ENCODE measurements at places on chromosomes 3 and 15.

GRCh38 chr3:53624061-53624857 lies 129.8 kb downstream of the CACNA1D start:
- DNase-seq, result no peak

GRCh38 chr15:62799037-62799436 lies 243.5 kb upstream of the TPM1 start:
- no peak for DNase-seq

- DNase-seq, result no peak
Observed at GRCh38 chr3:126078866-126079265, 5.1 kb downstream of the SLC41A3 start.

- no peak for DNase-seq
Observed at GRCh38 chr3:38648024-38648658, 1.3 kb downstream of the SCN5A start.

DNA sequence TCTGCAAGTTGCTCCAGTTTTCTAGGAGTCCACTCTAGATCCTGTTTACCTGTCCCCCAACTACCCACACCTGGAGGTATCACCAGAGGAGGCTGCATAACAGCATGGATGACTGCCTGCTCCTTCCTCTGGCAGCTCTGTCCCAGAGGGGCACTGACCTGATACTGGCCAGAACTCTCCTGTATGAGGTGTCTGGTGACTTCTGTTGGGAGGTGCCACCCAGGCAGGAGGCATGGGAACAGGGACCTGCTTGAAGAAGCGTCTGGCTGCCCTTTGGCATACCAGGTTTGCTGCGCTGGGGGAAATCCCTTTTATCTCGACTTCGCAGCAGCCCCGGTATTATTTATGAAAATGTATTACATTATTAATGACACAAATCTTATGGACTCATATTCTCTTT lies 1163.6 kb downstream of the NSUN3 start:
- DNase-seq, result no peak

DNA sequence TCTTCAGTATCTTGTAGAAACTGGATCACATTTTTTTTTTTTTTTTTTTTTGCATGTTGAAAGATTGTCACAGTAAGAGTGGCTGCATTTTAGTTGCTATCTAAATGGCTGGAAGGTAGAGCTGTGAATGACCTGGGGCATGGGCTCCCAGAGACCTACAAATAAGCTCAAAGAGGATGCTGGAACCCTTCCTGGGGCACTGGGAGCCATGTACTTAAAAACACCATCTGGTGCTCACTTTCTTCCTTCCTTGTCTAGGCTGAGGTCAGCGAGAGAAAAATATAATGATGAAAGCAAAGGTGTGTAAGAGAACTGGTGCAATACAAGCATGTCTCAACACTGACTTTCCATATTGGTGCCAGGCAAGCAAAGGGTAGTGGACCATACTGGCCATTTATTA lies 323.9 kb downstream of the SV2B start:
- DNase-seq, result no peak

DNA sequence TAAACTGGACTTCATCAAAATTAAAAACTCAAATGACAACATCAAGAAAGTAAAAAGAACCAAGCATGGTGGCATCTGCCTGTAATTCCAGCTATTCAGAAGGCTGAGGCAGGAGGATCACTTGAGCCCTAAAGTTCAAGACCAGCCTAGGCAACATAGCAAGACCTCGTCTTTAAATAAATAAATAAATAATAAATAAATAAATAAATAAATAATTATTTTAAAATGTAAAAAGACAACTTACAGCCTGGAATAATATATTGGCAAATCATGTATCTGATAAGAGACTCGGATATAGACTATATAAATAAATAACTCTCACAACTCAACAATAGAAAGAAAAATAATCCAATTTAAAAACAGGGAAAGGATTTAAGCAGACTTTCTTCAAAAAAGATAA lies 4.3 kb upstream of the PPARG start:
- DNase-seq, result no peak

- DNase-seq, result no peak
Observed at GRCh38 chr3:138578141-138578540, 15.9 kb downstream of the CEP70 start.

DNA sequence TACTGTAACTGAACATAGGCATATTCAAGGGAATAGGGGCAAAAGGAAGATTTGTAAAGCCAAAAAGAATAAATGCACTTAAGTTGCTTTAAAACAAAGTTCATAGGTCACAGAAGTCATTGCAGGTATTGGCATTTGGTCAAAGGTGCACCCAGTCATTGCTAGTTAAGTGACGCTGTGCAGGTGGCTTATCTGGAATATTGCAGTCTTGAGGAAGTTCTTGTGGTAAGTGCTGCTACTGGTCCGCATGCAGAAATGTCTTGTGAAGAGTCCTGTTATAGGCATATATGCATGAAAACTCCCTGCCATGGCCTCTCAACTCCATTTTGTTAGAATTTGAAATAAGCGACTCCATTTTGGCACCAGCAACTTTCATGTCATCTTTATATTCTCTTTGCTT lies 293.1 kb downstream of the GBE1 start:
- no peak for DNase-seq

- no peak for DNase-seq
Observed at GRCh38 chr3:108736821-108737220, 20.4 kb downstream of the RETNLB start.

- no peak for DNase-seq
Observed at GRCh38 chr3:51798411-51798963, 19.4 kb upstream of the IQCF6 start.

DNA sequence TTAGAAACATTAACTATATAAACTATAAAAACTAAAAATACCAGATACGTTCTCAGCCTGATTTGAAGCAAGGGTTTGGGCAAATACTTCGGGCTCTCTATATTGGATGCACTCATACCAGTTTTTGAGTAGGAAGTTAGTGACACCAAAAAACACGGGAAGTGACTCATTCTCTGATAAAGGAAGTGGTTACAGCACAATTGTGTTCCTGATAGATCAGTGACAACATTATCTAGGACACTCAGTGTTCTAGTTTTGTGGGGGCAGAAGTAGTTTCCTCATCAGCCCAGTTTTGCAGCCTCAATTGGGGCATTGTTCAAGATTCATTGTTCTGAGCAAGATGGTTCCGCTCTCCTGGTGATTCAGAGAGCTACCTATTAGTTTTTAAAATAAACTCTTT lies 469.6 kb upstream of the DPPA4 start:
- no peak for DNase-seq

DNA sequence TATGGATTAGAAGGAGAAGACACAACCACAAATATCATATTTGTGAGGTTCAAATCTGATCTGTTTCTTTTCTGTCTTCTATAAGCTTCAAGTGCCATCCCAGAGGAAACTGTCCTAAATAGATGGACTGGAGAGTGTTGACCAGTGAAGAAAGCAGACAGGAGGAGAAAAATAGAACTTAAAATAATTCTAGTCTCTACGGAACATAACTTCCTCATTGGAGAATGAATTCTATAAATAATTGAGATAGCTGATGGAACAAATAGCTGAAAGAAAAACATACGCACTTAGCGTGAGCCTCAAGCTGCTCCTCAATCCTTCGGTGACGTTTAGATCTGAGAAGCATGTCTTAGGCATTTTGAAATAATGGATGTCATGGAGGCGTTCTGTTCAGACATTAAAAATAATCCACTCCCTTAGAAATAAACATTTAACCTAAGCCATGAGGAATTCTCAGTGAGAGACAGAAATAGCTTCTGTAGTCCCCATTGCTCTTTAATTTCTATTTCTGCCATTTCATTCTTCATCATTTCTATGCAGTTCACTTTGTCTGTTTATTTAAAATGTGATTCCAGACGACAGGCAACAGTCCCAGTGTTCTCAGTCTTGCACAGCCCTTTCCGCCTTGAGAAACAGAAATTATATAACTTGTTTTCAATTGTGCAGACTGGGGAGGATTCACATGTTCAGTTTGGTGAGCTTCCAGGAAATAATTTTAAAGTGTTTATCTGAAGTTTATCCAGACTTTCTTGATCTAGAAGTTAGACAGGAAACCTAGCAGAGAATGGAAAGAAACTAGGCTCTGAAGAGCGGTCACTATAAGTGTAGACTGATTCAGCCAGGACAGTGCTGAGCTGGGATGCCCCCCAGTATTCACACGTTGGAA lies 97.3 kb downstream of the NR1D2 start:
- DNase-seq, result no peak

- no peak for DNase-seq
Observed at GRCh38 chr3:65878831-65879230, 159.9 kb downstream of the MAGI1 start.

- DNase-seq, result no peak
Observed at GRCh38 chr3:59408047-59408624, 358.3 kb upstream of the CFAP20DC start.

DNA sequence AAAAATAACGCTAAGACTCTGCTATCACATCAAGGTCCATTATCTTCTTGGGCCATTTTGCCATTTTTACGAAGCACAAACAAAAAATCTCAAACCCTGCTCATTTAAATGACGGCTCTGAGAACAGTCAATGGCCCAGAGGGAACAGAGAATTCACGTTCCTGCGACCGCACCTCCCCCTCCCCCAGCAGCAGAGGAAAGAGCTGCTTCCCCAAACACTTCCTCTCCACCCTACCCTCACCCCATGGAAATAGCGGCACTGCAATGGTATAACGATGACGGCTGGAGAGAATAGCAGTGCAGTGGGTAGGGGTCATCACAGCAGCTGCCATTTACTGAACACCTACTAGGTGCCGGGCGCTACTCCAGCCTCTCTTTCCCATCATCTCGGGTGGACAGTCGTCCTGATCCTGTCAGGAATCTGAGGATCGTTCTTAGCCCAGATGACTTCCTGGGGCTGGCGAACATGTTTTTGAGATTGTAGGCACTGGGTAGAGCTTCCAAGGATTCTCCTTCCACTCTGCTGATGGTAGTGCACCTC lies 113.3 kb downstream of the IQSEC1 start:
- no peak for DNase-seq

- no peak for DNase-seq
Observed at GRCh38 chr3:167109746-167110145, 270.4 kb downstream of the ZBBX start.

DNA sequence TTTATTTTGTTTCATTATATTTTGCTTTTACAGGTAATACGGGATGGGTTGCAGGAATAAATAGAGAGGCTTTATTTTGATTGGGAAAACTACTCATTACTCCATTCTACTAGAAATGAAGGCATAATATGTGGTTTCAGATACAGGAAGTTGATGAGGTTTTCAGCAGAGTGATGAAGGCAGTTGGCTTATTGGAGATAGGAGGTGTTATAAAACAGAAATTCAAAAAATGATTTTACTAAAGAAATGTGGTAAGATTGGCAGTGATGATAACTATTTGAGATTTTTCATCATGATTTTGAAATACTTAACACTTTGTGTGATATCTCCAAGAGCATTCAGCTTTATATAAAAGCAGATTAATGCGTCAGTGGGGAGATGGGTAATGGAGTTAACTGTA lies 1445.7 kb upstream of the CADM2 start:
- no peak for DNase-seq

DNA sequence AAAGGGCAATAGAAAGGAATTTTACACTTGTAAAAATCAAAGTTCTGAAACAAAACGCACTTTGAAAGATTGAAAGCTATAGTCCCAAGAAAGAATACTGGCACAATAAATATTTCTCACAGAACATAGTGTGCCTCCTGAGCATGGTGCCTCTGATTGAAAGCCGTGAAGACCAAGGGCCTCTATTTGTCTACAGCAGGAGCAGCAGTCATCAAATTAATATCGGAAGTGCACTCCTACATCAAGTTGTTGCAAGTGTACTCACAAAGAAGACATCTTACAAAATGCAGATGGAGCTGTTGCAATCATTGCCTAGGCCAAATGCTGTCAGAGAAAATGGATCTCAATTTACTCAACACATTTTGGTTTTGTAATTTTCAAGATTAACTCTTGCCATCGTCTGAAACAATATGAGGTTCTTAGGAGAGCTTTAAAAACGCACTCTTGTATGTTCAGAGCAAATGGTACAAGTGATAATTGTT lies 9.2 kb upstream of the WDR49 start:
- no peak for DNase-seq

DNA sequence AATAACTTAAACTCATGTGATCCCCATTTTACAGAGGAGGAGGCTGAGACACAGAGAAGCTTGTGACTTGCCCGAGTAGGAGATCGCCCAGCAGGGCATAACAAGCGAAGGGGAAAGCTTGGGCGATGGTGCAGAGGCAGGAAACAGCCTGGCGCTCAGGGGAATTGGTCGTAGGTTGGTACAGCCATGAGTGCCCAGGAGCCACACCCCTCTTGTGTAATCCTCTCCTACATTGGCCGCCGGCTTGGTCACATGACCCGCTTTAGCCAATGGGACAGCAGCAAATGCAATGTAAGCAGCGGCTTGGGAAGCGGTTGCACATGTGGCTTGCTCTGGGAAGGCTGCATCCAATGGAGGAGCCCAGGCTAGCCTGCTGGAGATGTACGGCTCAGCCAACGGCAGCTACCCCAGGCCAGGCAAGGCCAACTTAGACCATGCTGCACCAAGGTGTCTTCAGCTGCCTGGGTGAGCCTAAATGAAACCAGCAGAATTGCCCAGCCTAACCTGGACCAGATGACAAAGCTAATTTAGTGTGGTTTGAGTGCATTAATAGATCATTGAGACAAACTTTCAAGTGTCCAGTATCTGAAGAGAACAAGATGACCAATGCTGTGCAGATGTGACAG lies 50.3 kb upstream of the SLC6A6 start:
- DNase-seq, result no peak

GRCh38 chr3:113812854-113813253 lies 25.7 kb upstream of the GRAMD1C start:
- DNase-seq, result no peak

DNA sequence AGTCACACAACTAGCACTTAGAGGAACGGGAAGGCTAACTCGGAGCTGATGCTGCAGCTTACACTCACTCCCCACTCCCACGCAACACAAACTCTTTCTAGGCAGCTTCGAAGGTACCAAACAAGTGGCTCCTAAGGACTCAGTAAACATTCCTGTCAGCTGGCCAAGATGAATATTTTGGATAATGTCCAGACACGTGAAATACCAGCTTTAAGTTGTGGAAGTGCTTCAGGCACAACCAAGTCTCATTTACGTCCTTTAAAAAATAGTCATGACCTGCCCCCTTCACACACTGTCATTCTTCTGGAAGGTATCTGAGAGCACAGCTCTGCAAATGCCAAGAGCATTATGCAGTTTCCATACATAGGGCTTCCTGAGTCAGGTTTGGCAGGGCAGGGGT lies 1005.9 kb upstream of the CFAP20DC start:
- DNase-seq, result no peak

GRCh38 chr3:5019411-5020241 lies 40.4 kb downstream of the BHLHE40 start:
- DNase-seq, result no peak

- no peak for DNase-seq
Observed at GRCh38 chr3:39275052-39275451, 4.8 kb downstream of the CX3CR1 start.

DNA sequence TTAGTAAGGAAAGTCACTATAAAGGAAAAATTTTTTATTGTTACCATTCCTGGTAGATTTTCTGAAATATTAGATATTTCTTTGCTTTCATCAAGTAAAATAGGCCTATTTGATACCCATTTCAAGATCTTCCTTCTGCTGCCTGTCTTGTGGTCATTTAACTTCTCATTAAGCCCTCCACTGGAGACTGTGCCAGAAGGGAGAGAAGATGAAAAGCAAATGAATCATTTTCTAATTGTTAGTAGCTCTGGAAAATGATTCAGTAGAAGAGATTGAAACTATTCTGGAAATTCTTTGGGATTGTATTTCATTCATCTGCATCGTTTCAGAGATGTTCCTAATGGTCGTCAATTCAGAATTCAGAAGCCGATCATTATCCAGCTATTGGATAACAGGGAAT lies 3.2 kb downstream of the KCTD6 start:
- no peak for DNase-seq
